Nephron progenitor cell (in vitro differentiated cells): ENCODE measurements at places on chromosomes 5 and 9.

- DNase-seq, result no peak
These were observed 34.0 kb upstream of the ZNF618 start for GRCh38 chr9:113842086-113842485.

DNA sequence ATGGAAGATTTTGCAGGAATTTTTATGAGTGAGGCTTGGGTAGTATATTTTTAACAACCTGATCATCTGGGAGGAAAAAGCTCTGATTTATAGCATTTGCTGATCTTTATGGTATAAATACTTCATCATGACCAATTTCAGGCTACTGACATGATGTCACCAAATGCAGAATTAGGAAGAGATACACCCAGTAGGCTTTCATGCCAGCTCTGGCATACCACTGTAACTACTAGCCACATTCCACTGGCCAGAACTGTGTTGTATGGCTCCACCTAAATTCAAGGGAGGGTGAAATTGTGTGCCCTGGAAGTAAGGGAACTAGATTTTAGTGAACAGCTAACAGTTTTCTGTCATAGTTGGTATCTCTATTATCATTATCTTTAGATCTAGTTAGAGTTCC is 17.6 kb downstream of the AP3S1 start:
- DNase-seq, result no peak

DNA sequence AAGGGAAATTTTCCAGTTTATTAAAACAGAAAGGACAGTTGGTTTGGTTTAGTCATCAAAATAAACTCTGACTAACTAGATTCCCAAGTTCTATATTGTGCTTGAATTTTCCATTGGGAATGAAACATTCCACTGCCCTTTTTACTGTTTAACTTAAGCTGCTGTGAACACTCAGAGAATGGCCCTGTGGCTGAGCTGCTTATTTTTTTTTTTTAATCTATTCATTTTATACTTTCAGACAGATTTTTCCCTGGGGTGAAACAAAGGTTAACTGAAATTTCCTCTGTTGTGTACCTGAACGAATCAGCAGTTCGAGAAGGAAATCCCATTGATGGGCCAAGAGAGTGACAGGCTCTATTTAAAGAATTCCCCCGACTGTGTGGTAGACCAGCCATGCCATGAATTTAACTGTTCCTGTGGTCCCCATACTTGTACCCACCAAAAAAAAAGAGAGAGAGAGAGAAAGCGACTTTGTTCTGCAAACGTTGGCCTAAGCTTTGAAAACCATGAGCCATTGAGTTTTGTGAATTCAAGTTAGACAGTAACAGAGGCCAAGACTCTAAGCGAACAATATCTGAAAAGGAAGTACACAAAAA is 138.7 kb upstream of the GRHPR start:
- no peak for DNase-seq

DNA sequence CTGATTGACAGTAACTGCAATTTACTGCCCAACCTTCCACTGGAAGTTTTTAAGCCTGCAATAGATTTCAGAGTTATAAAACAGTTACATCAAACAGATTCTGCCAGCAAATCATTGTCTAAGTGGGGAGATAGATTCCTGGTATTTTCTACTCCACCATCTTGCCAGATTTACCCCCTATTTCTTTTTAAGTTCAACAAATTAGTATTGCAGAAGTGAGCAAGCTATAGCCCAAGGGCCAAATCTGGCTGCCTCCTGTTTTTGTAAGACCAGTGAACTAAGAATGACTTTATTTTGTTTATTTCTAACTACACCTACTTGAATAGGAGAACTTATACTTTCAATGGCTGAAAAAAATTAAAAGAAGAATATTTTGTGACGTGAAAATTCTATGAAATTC is 8.8 kb upstream of the TMEM171 start:
- DNase-seq, result no peak

DNA sequence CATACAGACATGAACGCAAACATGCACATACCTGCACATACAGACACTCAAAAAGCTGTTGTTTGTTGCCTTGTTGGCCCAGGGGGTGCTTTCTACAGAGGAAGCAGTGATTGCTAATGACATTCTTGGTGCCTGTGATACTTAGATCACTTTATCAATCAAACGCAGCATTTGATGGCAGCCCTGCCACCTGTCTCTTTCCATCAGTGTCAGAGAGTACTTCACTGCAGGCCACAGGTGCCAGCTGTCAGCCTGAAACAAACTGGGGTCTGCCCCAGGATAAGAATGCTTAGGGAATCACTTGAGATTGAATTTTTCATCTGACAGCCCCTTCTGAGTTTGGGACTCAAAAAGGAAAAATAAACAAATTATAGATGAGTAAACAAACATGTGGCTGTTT is 388.9 kb upstream of the SGCD start:
- no peak for DNase-seq

- DNase-seq, result no peak
These were observed 1.2 kb downstream of the NMRK1 start for GRCh38 chr9:75086541-75087288.

GRCh38 chr5:72464071-72464470 is 43.1 kb downstream of the ZNF366 start:
- no peak for DNase-seq
